ENCODE measurements at places on chromosomes 7 and 10.

DNA sequence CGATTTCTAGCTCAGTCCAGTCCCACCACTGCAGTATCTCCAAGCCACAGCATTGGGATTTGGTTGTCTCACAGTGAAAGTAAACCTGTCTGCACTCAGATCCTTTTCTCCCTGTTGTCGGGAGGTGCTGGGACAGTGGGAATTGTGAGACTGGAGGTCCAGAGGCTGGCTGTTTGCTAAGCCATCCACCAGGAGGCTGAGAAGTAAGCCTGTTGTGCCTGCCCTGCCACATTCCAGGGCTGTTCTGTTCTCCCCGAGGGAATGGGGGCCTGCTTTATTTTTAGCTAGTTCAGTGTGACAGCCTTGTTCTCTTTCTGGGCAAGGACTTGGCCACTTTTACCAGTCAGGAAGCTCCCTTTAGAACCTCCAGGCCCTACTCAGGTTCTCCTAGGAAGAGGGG, 54.9 kb downstream of the HK1 start:
- DNase-seq = no peak

DNA sequence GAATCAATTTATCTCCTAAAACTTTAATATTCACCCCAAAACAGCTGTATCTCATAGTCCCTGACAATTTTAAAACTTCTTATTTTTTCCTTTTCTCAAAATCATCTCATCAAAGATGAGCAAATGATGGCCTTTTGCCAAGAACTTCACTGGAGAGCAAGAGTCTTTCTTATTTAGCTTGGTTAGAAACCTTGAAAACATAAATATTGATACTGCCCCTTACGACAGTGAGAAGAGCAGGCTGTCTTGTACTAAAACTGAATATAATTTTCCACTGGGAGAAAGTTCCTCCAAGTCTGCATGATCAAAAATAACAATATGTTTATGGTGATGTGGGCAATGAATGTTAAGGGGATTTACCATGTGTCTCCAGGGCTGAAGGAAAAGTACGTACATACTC, 109.0 kb downstream of the COL28A1 start:
- no peak for DNase-seq

GRCh38 chr7:86908948-86909347, 150.5 kb downstream of the ELAPOR2 start:
- DNase-seq = no peak

DNA sequence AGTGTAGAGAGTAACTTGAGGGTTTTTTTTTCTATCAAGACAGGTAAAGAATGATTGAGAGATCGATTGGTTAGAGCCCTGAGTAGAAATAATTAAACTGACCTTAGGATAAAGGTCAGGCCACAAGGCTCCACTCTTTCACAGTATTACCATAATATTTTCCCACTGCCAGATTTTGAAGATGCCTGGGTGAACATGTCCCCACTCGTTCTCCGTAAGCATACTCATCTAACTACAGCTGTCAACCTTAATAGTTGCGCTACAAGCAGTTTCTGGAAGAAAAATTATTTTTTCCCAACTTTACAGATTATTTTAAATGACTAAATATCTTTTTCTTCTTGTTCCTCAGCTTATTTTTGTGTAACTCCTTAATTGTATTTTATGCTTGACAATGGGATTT, 203.2 kb upstream of the LRGUK start:
- DNase-seq = peak; percentile 46

GRCh38 chr7:76280408-76280807, 22.1 kb upstream of the HSPB1 start:
- no peak for DNase-seq

Data from NCI-H2171 treated with DMSO at 0.1 percent for 48 hours (cell line).